ENCODE measurements at places on chromosomes 3 and 15.

GRCh38 chr3:106699122-106699521 lies 678.1 kb upstream of the CCDC54 start:
- DNase-seq: no peak

GRCh38 chr15:42605796-42606195 lies 30.4 kb downstream of the STARD9 start:
- no peak for DNase-seq

GRCh38 chr3:40593351-40593750 lies 68.6 kb downstream of the ZNF621 start:
- no peak for DNase-seq

- no peak for DNase-seq
Observed at GRCh38 chr15:67091980-67092677, 26.7 kb downstream of the SMAD3 start.

DNA sequence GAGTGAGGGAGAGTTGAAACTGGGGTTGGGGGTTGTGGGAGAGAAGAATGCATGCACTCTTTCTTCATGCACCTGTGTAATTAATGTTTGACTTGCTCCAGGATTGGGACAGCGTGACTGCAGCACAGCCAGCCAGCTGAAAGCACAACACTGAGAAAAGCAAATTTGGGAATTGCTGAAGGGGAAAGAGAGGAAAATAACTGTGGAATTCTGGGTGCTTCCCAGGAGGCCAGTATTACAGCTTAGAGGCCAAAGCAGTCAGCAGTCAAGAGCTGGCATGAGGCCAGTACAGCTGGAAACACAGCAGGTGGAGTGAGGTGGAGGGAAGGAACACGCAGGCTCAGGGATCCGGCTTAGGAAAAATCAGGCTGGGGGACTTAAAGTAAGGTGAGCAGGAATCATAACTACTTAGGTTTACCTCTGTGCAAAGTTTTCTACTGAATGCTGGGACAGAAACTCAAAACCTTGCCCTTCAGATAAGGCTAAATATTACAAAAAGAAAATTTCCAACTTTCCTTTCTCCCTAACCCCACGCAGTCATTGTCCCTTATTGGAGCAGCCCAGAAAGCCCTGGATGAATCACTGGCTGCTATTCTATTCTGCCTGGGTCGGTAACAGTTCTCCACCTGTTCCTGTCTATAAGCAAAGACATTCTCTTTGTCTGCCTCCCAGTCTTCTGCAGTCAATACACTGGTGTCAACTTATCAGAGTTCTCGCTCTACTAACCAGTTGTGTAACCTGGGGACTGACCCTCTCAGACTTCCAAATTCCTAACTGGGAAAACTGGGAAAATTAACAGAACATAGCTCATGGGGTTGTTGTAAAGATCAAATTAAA lies 167.2 kb downstream of the MAGI1 start:
- DNase-seq: peak; percentile 8

GRCh38 chr15:75109021-75109735 lies 85.8 kb downstream of the PPCDC start:
- DNase-seq: no peak

GRCh38 chr3:172622916-172623700 lies 87.8 kb downstream of the NCEH1 start:
- DNase-seq: peak; percentile 71

DNA sequence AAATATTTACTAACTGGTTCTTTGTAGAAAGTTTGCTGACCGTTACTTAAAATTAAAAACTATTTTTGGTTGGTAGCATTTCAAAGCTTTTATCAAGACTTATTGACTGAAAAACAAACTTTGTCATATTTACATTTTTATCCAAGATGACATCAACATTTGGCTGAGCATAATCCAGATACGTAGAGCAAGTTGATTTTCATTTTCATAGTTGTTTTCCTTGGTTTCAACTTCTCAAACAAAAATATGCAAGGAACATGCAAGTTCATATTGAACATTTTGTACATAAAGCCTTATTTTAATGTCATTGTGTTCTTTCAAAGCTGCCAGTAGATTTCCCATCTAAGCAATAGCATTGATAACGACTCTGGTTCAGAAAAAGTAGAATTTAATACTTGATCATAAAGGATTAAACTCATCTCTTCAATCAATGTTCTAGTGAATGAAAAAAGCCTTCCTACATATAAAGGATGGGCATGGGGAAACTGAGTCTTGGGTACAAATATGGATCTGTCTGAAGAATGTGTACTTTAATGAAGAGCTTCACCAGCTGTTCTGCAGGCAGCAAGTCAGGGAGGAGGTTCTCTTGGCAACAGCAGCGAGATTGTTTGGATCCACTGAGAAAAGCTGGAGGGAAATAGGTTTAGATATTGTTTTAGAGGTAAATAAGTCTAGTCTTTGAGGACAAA lies 5.6 kb downstream of the RAB8B start:
- DNase-seq: no peak

- DNase-seq: no peak
Observed at GRCh38 chr3:65575376-65575840, 463.3 kb downstream of the MAGI1 start.

GRCh38 chr15:64459066-64459781 lies 1.2 kb upstream of the ZNF609 start:
- no peak for DNase-seq

DNA sequence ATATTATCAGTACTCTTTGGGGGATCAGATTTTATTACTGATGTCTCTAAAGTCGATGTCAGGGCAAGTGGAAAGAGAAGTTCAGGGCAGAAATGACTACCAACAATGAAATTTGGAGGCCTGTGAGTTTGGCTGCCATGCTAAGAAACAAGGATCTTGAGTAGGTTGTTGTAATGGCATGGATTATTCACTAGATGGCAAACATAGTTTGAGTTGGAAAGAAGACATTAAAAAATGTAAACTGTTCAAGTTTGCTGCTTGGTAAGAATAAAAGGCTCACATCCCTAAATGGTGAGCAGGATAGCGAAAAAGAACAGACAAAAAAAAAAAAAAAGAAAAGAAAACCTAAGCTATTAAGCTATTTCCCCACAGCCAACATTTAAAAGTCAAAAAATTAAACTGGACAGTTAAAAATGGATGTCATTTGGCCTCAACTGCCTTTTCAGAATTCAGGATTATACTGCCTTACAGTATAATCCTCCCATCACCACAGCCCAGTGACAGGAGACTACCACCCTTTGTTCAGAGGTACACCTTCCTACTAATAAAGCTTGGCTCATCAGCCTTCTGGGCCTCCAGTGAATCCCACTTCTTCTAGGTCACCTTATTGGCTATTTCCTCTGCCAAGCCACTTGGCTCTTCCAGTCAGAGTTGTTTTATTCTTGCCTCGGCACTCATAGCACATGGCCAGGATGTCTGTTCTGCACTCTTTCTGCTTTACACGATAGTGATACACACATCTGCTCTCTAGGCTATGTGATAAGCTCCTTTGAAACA lies 163.7 kb downstream of the PLD1 start:
- DNase-seq: peak; percentile 42

GRCh38 chr3:169344465-169344864 lies 319.0 kb downstream of the MECOM start:
- DNase-seq: no peak

DNA sequence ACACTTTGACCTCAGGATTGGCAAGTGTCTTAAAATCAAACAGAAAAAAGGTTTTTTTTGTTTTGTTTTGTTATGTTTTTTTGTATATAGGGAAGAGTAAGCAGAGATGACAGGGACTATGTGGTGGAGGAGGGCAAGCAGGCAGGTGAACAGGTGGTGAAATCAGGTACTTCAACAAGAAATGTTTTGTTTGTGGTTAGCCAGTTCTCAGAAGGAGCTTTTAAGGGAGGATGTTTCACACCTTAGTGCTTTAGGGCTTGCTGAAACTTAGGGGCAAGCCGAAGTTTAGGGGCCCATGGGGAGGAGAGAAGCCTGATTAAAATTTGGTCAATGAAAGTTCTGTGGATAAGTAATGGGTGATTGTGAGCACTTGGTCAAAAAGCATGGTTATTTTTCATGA lies 370.7 kb upstream of the SLCO3A1 start:
- DNase-seq: no peak

- no peak for DNase-seq
Observed at GRCh38 chr3:119184796-119185570, 11.6 kb downstream of the UPK1B start.

GRCh38 chr15:49148727-49149126 lies 6.7 kb downstream of the COPS2 start:
- DNase-seq: no peak

- DNase-seq: no peak
Observed at GRCh38 chr3:79362571-79363270, 405.1 kb downstream of the ROBO1 start.

- no peak for DNase-seq
Observed at GRCh38 chr3:146519810-146520209, 24.6 kb downstream of the PLSCR1 start.

All from NCI-H2227 treated with DMSO at 0.1 percent for 48 hours (cell line).